ENCODE measurements at places on chromosomes 7 and 10.

GRCh38 chr7:159144758-159145489, at the start of gene VIPR2:
VIPR2 (minus strand) TSS chr7:159144867; CDS start chr7:159144771, 96 bp downstream.
- peak; percentile 25 for DNase-seq

DNA sequence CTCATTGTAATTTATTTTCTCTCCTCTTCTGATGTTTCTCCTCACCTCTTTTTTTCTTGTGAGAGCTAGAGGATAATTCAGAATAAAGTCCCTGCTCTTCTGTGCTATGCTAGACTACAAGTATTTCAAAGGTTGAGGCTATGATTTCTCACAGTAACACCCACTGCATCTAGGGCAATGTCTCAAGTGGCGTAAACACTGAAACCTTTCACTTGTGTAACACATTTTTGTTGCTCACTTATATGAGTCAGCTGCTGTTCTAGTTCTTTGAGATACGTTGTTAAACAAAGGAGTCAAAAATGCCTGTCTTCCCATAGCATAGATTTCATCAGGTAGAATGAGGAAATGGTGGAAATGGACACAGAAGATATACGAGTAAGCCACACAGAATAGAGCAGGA, 305.1 kb upstream of the PITRM1 start:
- no peak for DNase-seq

DNA sequence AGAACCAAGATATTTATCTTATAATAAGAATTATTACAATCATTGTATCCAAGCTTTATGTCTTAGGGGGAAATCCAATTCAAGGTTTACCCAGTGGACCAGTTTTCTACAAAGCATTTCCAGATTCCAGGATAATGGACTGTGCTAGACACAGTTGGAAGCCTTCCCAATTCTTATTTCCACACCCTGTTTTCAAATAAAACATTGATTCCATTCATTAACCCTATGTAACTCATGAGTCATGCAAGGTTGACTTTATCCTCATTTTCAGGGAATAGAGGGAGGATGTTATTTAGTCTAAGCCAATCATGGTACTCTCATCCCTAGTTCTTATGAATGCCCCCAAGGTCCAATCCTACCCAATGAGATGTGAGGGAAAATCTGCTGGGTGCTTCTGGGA, 145.7 kb downstream of the RNLS start:
- DNase-seq = no peak

GRCh38 chr7:154540596-154540995, 462.3 kb downstream of the PAXIP1 start:
- no peak for DNase-seq

- DNase-seq = peak; percentile 37
These were observed 991 bp downstream of the SEMA4G start for GRCh38 chr10:100970076-100970913.

DNA sequence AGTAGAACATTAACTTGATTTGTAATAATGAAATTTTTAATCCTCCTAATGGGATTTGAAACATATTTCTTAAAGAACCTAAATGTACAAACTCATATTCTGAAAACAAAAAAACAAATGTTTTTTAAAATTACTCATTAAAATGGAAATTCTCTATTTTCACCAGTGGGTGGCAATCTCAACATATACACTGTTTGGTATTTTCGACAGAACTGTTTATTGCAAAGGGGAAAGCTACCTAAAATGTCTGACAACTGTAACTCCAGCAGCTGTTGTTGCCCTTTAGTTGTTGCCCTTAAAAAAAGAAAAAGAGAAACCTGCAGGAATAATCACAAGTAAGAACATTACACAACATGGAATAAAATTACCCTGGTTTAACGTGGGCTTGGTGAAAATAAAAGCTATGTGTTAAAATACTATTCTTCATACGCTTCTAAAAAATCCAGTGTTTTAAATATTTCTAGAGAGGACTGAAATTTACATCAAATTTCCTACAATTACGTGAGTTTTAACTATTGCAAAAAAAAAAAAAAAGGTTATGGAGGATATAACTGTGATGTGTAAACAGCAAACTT, 54.5 kb downstream of the COL1A2 start:
- no peak for DNase-seq

GRCh38 chr7:142440906-142441411, 183.1 kb upstream of the PRSS58 start:
- DNase-seq = no peak

DNA sequence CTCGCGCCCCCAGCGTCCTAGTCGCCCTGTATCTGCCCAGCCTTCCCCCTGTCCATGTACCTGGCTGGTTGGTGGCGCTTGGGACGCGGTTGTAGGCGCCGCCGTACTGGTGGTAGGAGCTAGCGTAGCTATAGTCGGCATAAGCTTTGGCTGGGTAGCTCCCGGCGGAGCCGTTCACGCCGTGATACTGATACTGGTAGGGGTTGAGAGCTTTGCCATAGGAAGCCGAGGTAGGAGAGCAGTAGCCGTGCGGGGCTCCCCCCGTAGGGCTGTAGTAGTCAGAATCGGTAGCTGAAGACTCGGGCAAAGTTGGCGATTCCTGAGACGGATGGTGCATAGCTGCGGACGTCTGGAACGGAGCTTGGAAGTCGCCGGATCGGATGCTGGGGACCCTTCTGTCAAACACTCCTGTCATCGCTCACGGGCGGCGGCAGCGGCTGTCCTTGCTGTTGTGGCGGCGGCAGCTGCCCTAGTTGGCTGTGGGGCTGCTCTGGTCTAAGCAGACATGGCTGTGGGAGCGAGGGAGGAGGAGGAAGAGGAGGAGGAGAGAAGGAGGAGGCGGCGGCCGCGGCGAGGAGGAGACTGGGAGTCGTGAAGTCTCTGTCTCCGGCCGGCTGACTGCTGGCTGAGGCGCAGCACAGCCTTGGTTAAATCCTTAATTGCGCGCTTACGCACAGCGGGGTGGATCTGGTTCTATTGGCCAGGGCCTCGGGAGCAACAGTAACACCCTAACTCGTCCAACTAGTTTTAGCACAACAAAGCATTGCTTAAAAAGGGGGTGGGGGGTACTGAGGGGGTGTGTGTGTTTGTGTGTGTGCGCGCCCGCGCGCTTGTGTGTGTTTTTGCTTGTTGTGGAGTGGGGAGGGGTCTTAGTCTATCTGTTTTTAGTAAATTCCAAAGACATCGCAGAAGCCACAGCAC, at the start of gene DLX5:
Gene DLX5 (minus strand): TSS at position 623 of the 921 bp plus-strand sequence. CDS start 208 bp downstream, at position 415.
- no peak for DNase-seq

DNA sequence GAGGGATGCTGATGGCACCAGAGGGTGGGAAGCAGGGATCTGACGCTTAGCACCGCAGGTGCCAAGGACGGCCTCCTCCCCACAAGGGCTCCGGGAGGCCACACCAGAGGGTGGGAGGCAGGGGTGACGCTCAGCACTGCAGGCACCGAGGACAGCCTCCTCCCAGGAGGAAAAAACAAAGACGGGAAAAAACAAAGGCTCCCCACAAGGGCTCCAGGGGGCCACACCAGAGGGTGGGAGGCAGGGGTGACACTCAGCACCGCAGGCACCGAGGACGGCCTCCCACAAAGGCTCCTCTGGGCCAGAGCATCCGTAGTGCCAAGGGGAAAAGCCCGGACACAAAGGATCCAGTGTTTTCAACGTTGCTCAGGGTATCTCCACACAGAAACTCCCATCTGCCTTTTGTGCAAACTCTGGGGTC, 25.6 kb downstream of the DIP2C start:
- no peak for DNase-seq

- DNase-seq = no peak
These were observed 10.8 kb downstream of the MTERF1 start for GRCh38 chr7:91869661-91870060.

DNA sequence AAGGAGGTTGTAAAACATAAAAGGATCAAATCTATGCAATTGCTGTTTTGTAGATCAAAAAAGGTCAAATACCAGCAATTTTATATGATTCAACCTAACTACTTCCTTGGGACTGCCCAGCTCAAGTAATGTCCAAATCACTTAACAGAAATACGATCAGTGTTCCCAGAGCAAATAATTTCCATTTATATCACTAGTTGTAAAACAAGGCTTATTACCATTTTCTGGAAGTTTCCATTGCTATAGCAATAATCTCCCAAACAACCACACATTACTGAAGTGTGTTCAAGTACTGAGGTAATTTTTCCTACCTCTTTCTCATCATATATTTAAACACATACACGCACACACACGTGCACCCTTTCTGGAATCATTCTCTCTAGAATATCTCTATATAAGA, 123.3 kb downstream of the NRCAM start:
- DNase-seq = no peak

DNA sequence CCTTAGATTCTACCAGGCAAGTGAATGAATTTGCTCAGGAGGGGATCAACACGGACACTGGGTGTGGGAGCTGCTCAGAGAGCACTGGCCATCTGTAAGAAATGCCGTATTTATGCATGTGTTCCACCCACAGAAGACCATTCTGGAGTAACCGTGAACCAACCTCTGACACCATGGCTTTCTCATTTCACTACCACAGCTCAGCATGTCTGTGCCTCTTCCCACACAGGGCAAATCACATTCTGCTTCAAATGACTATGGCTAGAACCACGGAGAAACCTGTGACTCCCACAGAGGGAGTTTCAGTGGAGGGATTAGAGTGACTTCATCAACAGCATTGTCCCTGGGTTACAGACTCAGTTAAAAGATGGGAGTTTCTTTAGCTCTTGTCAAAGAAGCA, 893.4 kb downstream of the XPNPEP1 start:
- DNase-seq = no peak

- DNase-seq = no peak
These were observed 21.5 kb downstream of the PAX2 start for GRCh38 chr10:100766693-100767421.

DNA sequence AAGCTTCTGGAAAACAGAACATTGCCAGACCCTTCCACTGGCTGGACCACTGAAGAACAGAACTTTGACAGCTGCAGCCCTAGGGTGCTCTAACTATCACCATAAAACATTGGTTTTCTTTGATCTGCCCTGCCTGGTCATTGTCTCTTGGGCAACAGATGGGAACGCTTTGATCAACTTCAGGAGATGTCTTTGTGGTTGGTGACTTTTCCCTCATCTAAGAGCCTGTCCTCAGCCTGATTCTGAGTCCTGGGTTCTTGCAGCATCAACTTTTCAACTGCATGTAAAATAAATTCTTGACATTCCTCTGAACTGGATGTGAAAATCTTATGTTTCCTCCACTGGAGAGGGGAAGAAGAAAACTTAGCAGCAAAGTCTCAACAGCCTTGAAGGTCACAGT, 53.1 kb upstream of the ZNRF2 start:
- no peak for DNase-seq

DNA sequence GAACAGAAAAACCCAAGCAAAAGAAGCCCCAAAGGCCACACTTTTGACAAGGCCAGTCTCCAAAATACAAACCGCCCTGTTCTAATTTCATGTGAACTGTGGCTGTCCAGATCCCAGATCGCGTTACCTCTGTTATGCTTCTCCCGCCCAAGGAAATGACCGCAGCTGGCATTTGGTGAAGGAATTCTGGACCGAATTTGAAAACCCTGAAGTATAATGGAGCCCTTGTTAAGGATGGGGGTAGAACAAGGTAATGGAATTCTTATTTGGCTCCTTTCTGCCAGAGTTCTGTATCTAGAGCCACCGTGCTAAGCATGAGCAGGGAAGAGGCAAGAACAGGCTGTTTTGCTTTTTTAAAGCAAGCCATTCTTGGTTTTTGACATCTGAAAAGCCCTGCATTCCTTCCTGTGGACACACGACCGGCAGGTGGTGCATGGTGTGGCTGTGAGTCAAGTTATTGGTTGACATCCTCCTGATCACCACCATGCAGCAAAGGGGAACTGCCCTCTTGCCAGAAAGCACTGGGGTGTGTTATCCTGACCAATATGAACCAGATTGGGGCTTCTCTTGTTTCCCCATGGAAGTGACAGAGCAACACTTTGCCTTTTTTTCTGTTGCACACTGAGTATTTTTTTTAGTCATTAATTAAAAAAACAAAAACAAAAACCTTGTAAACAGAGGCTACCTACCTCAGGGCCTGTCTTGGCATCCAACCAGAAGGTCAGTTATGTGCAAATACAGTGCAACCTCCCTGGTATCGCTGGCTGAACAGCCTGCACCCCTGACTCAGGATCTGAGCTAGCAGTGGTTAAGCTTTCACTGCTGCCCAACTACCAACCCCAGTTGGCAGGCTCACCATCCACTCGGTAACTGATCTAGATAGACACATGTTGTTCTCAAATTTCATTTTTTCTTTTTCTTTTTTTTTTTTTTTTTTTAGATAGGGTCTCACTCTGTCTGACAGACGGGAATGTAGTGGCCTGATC, 14.2 kb downstream of the UCMA start:
- no peak for DNase-seq

- peak; percentile 40 for DNase-seq
These were observed 3.0 kb upstream of the FGF8 start for GRCh38 chr10:101778781-101779543.

DNA sequence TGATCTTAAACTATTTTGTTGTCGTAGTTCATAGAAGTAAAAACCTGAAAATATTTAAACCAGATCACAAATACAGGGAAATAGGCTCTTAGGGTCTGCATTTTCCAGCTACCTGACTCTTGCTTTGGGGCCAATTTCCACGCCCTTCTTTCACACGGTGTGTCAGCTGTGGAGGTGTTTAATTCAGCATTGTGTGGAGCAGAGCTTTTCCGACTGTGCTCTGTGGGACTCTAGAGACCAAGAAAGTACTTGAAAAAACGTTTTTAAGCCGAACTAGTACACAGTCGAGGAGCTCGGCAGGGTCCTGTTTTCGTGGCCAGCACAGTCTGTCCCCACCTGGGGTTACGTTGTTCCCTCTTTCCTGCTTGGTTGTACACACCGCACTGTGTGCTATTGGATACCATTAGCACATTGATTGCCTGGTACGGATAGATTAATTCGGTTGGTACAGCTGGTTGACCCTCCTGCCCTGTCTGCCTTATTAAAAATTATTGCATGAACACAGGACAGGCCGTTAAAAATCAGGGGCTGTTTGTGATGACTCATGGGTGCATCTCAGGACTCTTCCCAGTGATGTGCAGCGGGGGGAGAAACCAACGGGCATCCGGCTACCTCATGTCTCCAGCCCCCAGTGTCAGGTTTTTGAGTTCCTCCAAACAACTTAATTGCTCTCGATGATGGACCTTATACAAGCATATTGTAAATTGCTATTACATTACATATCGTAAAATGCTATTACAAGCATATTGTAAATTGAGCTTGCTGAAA, 80.7 kb upstream of the BTBD16 start:
- no peak for DNase-seq

DNA sequence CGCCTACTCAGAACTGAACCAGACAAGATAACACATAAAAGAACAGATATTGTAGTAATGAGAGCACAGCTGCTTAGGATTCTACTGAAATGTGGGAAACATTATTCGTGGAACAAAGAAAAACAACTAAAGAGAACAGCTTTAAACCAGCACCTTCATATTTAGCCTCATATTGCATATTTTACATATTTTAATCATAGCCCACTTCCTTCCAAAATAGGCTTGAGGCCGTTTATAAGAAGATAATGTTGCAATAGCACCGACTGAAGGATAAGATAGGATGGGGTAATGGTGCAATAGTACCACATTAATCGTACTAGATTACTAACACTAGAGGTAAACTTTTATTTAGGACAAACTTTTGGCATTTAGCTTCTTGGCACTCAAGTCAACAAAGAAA, 71.3 kb downstream of the KCND2 start:
- DNase-seq = no peak

GRCh38 chr7:18020138-18020715, 7.4 kb downstream of the PRPS1L1 start:
- DNase-seq = no peak

GRCh38 chr7:51234139-51234538, 82.5 kb downstream of the COBL start:
- no peak for DNase-seq

- peak; percentile 48 for DNase-seq
These were observed 3.2 kb upstream of the VGF start for GRCh38 chr7:101168412-101169049.
